ENCODE measurements at places on chromosomes 16 and 17. TPM values are rescaled to one million over a fixed set of nuclear protein-coding genes. Genes with fewer than 3 reads are reported as not detected.

GCGR gene
- not detected for total RNA-seq

CTF1 gene
- not detected for total RNA-seq

TMEM114 gene
- not detected for total RNA-seq

OMG gene
- total RNA-seq: 9.4 TPM

LAT gene
- 0.62 TPM for total RNA-seq

ALDH3A1 gene
- 0.31 TPM for total RNA-seq

SPSB3 gene
- total RNA-seq: 60.5 TPM

ABCC12 gene
- total RNA-seq: 1.2 TPM

PLLP gene
- 1.2 TPM for total RNA-seq

RGS11 gene
- 2.8 TPM for total RNA-seq

TRIM47 gene
- 12.3 TPM for total RNA-seq

FAM83G gene
- 0.16 TPM for total RNA-seq

GNG13 gene
- not detected for total RNA-seq

RNU2-1 gene
- not detected for total RNA-seq

CCL15 gene
- not detected for total RNA-seq

RASD1 gene
- 9.2 TPM for total RNA-seq

CCL17 gene
- total RNA-seq: not detected

HSD17B1 gene
- 0.62 TPM for total RNA-seq

MRPL28 gene
- 28.1 TPM for total RNA-seq

KRTAP17-1 gene
- total RNA-seq: not detected

- no peak for DNase-seq
Measured at GRCh38 chr16:1923299-1924034, 5.3 kb upstream of the HS3ST6 start.

GRCh38 chr17:7122381-7122780, 7.8 kb upstream of the ASGR2 start:
- no peak for DNase-seq

DNA sequence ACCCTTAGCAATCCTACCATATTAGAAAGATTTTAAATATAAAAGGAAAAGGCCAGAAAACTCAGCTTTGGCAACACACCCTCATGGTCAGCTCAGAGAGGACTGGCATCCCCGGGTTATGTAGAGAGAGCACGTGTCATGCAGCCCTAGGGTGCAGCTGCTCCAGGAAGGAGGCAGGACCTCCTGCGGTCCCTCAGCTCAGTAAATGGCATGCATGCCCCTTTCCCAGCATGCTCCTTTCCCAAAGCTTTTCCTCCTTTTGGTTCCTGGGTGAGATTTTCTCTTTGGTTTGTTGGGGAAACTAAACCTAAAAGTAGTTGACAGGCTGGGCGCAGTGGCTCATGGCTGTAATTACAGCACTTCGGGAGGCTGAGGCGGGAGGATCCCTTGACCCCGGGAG, 3.9 kb downstream of the GAN start:
- DNase-seq: no peak

GRCh38 chr16:71499775-71500364, 10.7 kb upstream of the ZNF19 start:
- no peak for DNase-seq

- DNase-seq: no peak
Measured at GRCh38 chr16:79253100-79253631, 347.4 kb downstream of the MAF start.

DNA sequence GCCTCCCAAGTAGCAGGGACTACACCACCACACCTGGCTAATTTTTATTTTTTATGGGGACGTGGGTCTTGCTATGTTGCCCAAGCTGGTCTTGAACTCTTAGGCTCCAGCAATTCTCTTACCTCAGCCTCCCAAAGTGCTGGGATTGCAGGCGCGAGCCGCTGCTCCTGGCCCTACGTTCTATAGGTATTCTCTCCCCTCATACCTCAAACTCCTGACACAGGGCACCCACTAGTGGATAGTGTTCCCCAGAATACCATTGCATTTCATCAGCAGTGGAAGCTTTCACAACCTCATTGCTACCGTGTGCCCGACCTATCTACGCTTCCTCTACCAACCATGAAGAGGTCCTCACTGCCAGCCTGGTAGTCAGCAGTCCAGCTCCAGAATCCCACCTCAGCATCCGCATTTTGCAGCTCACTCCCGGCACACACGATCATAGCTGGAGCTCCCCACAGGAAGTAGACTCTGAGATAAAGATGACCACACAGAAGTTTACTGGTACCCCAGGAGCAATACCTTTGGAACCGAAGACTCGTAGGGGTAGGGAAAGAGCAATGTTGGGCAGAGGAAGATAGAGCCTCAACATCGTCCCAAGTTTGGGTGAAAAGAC, 9.3 kb downstream of the CTRB2 start:
- no peak for DNase-seq

- DNase-seq: no peak
Measured at GRCh38 chr16:56851671-56852400, 13.2 kb upstream of the SLC12A3 start.

- no peak for DNase-seq
Measured at GRCh38 chr17:34168989-34169388, 86.1 kb upstream of the CCL2 start.

DNA sequence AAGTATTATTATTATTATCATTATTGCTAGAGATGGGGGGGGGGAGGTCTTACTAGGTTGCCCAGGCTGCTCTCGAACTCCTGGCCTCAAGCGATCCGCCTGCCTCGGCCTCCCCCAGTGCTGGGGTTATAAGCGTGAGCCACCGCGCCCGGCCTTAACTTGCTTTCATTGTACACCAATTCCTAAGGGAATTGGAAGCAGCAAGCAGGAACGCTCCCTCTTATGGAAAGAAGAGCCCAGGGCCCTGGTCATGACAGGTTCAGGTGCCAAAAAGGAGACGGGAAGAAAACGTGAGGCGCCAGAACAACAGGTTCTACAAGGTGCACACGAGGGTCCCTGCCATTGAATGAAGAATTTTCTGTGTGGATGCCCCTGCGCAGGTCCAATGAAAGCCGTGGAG, 540 bp upstream of the RPL38 start:
- no peak for DNase-seq

DNA sequence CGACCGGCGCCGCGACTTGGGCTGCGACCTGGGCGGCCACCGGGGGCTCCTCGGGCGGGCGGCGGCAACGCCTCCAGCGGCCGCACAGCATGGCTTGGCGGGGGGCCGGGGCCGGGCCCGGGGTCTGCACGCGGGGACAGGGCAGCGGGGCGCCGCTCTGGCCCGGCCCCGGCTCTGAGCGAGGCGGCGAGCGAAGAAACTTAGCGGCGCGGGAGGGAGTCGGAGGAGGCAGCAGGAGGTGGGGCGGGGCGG, at the start of gene PLCD3:
PLCD3 (minus strand) TSS at position 196 of the 252 bp plus-strand sequence; CDS start at position 91, 105 bp downstream.
- DNase-seq: no peak

DNA sequence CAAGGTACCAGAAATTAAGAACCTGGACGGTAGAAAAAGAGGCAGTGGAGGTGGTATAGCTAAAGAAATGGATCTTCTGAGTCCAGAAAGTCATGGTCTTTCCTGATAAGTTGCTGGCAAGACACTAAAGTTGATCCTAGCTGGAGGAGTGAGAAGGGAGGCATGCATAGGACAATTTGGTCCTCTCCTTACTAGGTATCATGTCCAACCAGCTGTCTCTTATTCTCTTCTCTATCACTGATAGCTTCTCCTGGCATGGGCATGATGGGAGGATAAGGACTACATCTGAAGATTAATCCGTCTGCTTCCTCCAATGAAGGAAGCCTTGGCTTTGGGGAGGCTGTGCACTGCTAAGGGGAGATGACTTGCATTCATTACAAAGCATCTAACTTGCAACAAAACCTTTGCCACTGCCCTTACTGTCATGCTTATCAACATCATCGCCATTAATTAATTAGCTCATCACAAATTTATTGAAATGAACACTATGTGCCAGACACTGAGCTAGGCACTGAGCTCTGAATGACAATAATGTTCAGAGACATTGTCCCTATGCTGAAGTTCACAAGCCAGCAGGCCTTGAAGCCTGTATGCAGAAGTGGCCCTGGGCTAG, 3.1 kb upstream of the FAM117A start:
- DNase-seq: no peak

GRCh38 chr17:79154951-79155585, 80.4 kb downstream of the ENGASE start:
- DNase-seq: no peak

GRCh38 chr17:83138820-83139219, 59.4 kb downstream of the METRNL start:
- no peak for DNase-seq

- no peak for DNase-seq
Measured at GRCh38 chr17:58968426-58969061, 138.1 kb downstream of the TRIM37 start.

DNA sequence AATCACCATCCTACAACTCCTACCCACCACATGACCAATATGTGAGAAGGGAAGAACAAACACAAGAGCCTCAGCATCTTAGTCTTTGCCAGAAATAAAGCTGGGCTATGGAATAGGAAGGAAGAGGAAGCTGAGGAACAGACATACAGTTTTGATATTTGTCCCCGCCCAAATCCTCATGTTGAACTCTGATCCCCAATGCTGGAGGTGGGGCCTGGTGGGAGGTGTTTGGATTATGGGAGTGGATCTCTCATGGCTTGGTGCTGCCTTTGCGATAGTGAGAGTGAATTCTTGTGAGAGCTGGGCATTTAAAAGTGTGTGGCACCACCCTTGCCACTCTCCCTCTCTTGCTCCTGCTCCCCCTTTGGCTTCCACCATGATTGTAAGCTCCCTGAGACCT, 52.4 kb upstream of the NLK start:
- no peak for DNase-seq

GRCh38 chr17:59829217-59830006, 63.3 kb downstream of the TUBD1 start:
- DNase-seq: no peak

GRCh38 chr16:27514806-27515205, 34.9 kb downstream of the GTF3C1 start:
- no peak for DNase-seq

DNA sequence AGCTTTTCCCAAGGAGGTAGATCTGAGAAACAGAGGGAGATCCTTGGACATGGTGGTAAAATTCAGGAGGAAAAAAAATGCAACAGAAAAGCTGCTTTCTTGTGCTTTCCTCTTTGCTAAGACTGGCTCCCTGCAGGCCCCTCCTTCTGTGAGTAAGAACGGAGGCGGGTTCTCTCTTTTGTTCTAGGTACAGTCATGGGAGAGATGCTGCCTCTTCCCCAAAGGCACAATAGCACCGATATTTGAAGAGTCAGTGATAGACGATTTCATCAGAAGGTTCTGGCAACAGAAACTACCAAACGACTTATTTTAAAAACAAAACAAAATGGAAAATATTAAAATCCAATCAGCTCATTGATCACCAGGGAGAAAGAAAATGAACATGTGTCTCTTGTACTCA, 32.6 kb upstream of the KIFC3 start:
- no peak for DNase-seq

GRCh38 chr16:83206426-83206825, 579.7 kb downstream of the CDH13 start:
- DNase-seq: no peak

DNA sequence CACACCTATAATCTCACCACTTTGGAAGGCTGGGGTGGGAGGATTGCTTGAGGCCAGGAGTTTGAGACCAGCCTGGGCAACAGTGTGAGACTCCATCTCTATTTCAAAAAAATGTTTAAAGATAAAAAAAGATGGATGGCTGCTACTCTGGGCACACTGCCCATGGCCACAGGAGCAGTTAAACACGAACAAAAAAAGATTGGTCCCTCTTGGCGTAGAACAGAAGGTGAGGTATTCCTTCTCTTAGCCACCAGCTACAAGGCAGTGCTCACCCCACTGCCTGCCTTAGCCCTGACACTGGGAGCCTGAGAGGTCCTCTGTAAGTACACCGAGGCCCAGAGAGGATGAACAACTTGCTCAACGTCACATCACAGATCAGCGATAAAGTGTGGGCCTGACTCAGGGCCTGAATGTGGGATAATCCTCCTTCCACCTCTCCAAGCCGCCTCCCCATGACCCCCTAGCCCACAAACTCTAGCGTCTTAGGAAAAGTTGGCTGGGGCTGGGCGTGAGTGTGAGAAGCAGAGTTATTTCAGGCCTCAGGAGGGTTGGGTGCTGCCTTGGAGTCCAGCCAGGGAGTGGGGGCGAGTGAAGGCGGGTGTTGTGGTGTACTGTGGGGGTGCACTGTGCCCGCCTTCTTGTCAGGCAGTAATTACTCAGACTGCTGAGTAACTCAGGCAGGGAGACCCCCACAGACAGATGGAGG, 2.3 kb upstream of the DPH1 start:
- DNase-seq: no peak

DNA sequence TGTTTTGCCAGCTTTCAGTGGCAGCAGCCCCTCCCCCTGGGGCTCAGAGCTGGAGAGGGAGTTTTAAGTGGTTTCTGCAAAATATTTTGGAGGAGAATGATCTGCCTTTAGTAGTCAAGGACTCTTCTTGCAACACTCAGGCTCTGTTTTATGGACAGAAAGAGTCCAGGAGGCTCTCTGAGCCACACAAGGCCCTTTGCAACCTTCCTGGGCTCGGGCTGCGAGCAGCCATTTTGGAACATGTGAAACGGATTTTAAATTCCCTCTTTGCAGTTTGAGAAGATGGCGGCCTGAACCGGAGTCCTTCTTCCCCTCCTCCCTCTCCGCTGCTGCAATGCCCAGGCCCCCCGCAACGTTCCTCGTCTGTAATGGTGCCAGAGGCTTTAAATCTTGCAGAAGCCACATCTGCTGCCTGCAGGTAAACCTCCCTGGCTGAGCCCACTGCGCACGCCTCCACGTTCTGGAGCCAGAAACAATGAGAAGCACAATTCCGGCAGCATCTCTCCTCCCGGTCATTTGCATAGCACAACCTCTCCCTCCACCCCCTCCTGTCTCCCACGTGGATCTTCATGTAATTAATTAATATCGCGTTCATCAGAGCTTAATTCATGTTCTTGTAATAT, 386.1 kb downstream of the SEC14L1 start:
- peak; percentile 45 for DNase-seq

DNA sequence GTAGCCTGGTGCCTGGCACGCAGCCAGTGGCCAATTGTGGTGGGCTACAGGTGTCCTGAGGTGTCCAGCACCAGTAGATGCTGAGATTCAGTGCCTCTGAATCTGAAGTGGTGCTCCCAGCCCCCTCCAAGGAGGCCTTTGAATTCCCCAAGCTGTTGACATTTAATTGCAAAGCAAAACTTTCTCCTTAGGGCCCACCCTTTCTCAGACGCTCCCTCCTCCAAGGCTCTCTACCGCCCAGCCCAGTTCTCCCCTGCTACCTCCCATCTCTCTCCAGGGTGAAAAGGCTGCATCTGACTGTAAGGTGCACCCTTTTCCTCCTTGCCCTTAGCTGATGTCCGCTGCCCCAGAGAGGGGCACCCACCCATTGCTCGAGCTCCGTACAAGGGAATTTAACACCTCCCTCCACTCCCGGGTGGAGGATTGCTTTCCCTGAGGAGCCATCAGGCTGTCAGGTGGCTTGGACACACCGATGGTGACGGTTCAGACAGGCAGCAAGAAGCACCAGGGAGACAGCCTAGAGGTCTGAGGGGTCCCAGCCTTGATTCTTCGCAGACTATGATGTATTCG, 1.7 kb downstream of the BEAN1 start:
- no peak for DNase-seq

GRCh38 chr17:33260638-33261037, 32.5 kb downstream of the ASIC2 start:
- DNase-seq: no peak

- peak; percentile 40 for DNase-seq
Measured at GRCh38 chr17:21072745-21073197, 30.0 kb upstream of the USP22 start.
